ENCODE measurements at places on chromosomes 1 and 21.

- no peak for DNase-seq
Observed at GRCh38 chr1:25692560-25692959, 76.0 kb downstream of the MAN1C1 start.

- DNase-seq, result no peak
Observed at GRCh38 chr1:220616836-220617235, 73.3 kb upstream of the C1orf115 start.

DNA sequence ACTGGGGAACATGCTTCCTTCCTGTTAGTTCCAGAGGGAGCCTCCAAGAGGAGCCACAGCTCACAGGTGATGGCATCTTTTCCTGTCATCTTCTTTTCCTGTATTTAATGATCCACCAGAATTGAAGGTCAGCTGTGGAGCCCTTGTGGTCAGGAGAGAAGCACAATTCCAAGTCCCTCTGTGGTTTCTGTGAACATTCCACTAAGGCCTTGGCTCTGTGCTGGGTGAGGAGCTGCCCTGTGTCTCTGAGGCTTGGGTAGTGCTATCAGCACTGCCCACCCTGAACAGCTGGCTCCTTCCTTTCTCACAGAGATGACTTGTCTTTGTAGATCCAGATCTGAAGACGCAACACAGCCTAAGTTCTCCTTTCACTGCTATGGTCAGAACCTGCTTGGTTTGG lies 141.9 kb upstream of the MAP1LC3C start:
- DNase-seq, result no peak

GRCh38 chr1:161324020-161324419 lies 9.8 kb downstream of the SDHC start:
- DNase-seq, result no peak

DNA sequence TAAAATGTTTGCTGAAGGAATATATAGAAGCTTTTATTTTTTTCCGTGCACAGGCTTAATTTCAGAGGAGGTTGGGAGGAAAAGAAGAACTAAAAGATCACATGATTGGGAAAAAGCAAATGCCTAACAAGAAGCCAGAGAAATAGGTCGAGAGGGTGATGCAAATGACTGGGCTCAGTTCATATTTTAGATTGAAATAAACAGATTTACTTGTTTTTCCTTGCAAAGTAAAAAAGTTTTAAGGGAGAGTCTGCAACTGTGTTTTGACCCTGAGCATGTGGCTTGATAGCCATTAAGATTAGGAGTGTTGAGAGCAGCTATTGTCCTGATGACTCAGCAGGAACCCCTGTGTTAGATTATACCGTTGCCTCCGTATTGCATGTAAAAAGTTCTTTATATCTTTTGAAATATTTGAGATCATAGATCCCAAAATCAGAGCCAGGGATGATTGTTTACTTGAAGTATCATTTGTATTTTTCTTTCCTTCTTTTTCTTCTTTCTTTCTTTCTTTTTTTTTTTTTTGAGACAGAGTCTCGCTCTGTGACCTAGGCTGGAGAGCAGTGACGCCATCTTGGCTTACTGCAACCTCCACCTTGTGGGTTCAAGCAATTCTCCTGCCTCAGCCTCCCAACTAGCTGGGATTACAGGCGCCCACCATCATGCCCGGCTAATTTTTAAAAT lies 20.2 kb downstream of the CLIC4 start:
- DNase-seq, result no peak

DNA sequence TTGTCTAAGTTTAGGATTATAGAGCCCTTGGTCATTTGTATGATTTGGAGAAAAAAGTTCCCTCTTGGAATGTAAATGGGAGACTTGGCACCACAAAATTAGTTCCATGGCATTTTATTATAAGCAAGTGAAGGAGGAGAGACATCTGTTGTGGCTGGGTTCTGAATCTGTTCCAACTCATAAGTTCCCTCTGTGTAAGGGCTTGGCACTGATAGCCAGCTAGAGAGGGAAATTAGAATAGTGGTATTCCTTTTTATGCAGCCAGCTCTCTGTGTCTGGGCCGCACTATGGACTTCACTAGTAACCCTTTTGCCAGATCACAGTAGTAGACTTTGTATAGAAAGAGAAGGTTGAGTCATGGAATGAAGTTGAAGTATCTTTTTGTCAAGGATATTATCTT lies 31.1 kb downstream of the GNAI3 start:
- no peak for DNase-seq

- no peak for DNase-seq
Observed at GRCh38 chr1:52825868-52826267, 16.7 kb upstream of the ZYG11A start.

DNA sequence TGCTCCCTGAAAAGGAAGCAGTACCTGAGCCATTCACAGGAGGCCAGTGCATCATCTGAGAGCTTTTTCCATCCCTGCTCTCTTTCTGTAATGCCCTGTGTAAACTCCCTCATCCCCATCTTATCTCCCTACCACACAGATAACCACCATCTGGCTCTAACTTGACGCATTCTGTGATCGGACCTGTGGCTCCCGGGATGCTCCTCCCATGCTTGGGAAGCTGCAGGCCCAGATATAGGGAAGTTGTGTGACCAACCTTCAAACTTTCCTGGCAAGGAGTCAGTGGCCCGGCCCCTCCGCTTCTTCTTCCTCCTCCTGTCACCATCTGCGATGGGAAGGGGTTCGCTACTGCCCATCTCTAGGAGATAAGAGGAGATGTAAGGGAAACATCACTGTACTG lies 21.1 kb downstream of the MKNK1 start:
- no peak for DNase-seq

GRCh38 chr1:217354895-217355294 lies 276.0 kb downstream of the GPATCH2 start:
- no peak for DNase-seq

- no peak for DNase-seq
Observed at GRCh38 chr1:11578004-11578403, 76.2 kb downstream of the FBXO2 start.

DNA sequence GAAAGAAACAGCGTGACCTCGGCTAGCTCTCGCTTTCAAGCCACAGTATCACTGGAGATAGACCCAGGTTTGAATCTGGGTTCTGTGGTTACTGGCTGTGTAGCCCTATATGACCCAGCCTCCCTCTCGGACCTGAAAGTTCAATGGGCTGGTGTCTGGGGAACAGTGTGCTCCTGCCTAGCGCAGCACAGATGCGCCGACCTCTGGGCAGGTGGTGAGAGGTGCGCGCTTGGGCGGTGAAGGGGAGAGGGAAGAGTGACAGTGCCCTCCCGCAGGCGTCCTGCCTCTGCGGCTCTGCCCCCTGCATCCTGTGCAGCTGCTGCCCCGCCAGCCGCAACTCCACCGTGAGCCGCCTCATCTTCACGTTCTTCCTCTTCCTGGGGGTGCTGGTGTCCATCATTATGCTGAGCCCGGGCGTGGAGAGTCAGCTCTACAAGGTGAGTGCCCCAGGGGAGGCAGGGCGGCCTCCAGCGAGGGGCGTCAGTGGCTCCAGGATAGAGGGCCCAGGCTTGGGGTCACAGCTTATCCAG lies 10.5 kb downstream of the SERINC2 start:
- no peak for DNase-seq

GRCh38 chr1:211695135-211695816 lies 19.9 kb upstream of the NEK2 start:
- no peak for DNase-seq

GRCh38 chr1:231485029-231485784 lies 43.3 kb upstream of the TSNAX start:
- no peak for DNase-seq

DNA sequence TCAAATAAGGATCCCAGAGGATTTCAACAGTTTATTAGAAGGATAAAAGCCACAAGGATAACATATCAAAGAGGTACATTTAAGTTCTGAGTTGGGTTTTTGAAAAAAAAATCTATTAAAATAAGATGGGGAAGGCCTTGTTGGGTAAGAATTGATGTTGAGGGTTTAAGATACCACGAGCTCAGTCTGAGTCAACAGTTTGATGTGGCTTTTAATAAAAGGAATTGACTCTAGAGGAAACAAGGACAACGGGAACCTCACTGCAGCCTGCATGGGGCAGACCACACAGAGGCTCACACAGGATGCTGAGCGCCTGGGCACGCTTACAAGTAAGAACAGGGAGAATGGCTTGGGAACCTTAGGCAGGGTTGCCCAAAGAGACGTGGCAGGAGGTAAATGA lies 107.5 kb downstream of the TIAM1 start:
- no peak for DNase-seq

GRCh38 chr1:209172286-209172685 lies 411.2 kb upstream of the CAMK1G start:
- DNase-seq, result no peak

- DNase-seq, result no peak
Observed at GRCh38 chr1:215484171-215484939, 82.7 kb upstream of the KCTD3 start.

- no peak for DNase-seq
Observed at GRCh38 chr1:109134423-109134822, 20.5 kb downstream of the ELAPOR1 start.

- no peak for DNase-seq
Observed at GRCh38 chr1:115428256-115428655, 90.2 kb upstream of the NGF start.

GRCh38 chr1:226203655-226204054 lies 17.1 kb upstream of the ACBD3 start:
- no peak for DNase-seq

GRCh38 chr21:24424776-24425175 lies 1182.5 kb downstream of the MRPL39 start:
- no peak for DNase-seq

- DNase-seq, result no peak
Observed at GRCh38 chr1:227391879-227392278, 73.6 kb upstream of the CDC42BPA start.

GRCh38 chr1:177978530-177978929 lies 8.7 kb upstream of the SEC16B start:
- no peak for DNase-seq

DNA sequence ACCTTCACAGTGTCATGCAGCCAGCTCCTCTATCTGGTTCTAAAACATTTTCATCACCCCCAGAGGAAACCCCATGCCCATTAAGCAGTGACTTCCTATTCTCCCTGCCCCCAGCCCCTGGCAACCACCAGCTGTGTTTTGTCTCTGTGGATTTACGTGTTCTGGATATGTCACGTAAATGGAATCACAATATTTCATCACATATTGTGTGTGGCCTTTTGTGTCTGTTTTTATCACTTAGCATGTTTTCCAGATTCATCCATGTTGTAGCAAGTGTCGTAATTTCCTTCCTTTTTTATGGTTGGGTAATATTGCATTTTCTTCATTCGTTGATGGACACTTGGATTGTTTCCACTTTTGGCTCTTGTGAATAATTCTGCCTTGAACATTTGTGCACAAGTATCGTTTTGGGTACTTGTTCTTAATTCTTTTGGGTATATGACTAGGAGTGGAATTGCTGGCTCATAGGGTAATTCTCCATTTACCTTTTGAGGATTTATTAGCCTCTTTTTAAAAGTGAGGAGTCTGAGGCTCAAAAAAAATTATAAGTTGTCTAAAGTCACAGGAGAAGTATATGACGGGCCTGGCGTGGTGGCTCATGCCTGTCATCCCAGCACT lies 127.0 kb downstream of the MRPS6 start:
- no peak for DNase-seq

GRCh38 chr1:111227434-111227833 lies at the start of gene CHI3L2:
Gene CHI3L2 (plus strand): TSS chr1:111227713. CDS start chr1:111227730, 17 bp downstream.
- DNase-seq, result no peak

GRCh38 chr1:177091040-177091439 lies 73.5 kb downstream of the ASTN1 start:
- no peak for DNase-seq

GRCh38 chr21:46394595-46395104 lies 64.0 kb upstream of the DIP2A start:
- no peak for DNase-seq

- no peak for DNase-seq
Observed at GRCh38 chr1:119898981-119899720, 2.8 kb upstream of the ADAM30 start.

DNA sequence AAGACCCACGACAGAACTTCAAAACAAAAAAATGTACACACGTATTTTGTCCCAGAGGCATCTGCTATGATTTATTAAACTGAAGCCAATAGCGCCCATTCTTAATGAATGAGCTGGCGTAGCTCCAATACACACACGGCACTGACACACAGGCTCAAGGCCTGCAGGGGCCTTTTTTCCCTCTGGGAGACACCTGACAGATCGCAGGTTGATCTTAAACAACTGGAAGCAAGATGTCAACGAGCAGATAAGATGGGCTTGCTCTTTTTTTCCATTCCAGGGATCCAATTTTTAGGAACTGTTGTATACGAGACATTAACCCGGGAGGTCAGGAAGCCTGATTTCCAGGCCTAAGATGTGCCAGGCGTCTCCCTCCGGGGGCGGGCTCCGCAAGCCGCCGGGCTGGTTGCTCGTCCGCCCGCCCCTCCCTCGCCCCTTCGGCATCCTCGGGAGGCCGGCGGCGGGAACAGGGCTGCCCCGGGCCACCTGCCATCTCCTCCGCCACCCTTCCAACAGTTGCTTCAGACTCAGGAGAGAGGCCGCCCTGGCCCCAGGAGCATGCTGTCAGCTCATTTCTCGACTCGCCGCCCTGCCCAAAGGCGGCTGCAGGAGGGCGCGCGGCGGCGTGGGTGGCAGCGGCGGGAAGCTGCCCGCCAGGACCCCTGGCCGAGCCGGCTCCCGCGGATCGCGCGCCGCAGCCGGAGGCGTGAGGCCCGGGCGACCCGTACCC lies 735 bp downstream of the TTC13 start:
- DNase-seq, result peak; percentile 13

- DNase-seq, result no peak
Observed at GRCh38 chr1:28718586-28719331, 18.0 kb upstream of the YTHDF2 start.

DNA sequence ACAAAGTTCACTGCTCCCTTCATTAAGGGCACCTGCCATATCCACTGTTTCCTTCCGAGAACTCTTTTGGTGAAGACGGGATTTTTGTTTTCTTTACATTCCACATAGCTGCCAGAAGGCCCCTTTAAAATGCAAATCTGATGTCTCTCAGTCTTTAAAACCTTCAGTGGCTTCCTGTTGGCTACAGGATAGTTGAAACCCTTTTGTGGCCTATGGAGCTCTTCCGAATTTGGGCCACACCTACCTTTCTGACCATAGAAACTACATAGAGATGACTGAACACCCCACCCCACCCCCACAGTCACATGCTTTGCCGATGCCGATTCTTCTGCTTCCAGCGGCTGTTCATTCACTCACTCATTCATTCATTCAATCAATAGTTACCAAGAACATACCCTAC lies 502.6 kb downstream of the KIF26B start:
- no peak for DNase-seq

GRCh38 chr1:229070168-229070567 lies 200.7 kb upstream of the RAB4A start:
- DNase-seq, result no peak

GRCh38 chr1:214281720-214282629 lies 1.0 kb downstream of the SMYD2 start:
- no peak for DNase-seq

GRCh38 chr1:202591515-202591914 lies 118.7 kb downstream of the SYT2 start:
- DNase-seq, result no peak

DNA sequence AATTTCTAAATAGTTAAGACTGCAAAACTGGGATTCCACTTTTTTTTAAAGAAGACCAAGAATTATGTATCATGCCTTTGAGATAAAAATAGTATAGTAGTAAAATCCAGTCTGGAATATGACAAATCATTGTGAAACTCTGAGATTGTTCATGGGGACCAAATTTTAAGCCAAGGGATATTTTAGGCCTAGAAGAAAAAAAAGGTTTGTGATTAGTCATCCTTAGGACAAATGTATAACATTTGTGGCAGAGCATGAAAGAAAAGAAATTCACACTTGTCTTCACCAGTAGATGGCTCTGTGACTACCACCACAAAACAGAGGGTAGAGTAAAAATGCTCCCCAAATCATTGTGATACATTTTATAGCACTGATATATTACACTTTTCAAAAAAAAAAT lies 226.1 kb downstream of the KCTD3 start:
- DNase-seq, result no peak

All from activated T-cell treated with anti-CD3 and anti-CD28 coated beads for 4 hours (primary cell).